Foreskin keratinocyte (primary cell): ENCODE measurements at places on chromosomes 7 and 10. TPM values are rescaled to one million over a fixed set of nuclear protein-coding genes. Genes with fewer than 3 reads are reported as not detected.
A peak's percentile ranks its signal among the peaks of the same experiment; 100 is the strongest.

Gene CREB5
- 1.7 and 3.7 TPM in 2 replicates for total RNA-seq

Gene VENTX
- not detected in 2 replicates for total RNA-seq

Gene C10orf105
- total RNA-seq = not detected in 2 replicates

Gene PAPSS2
- total RNA-seq = 2.3 and 4.1 TPM in 2 replicates

DNA sequence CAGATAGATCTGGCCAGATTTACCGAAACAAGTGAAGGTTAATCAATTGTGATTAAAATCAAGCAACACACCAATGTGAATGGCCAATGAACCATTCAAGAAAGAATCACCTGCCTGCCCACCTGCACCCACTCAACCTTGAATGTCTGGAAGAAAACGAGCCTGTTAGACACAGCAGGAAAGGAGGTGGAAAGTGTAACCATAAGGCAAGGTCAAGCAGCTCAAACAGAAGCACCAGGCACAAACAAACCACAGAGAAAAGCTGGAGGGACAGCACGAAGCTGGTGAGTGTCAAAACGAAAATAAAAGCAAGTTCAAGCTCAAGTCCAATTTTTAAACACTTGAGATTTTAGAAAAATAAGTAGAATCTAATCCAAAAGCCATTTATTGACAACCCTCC, 64.9 kb downstream of the STEAP1B start:
- DNase-seq = no peak

- peak; percentile 87 for DNase-seq
These were observed 14.8 kb upstream of the ZMIZ2 start for GRCh38 chr7:44733708-44734481.

DNA sequence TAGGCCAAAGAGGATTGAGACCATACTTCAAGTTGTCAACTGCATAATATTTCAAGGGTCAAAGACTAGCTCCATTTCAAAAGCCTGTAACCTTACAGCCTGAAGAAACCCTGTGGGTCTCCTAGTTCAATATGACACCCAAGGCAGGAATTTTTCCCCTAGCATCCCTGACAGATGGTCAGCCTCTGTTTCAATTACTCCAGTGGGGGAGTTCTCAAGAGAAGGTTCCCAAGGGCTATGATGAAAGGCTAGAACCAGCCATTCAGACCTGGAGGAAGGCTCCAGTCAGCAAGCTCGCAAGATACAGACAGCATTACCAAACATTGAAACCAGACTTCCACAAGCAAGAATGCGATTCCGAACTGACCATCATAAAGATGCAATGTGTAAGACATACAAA, 1.6 kb downstream of the HTR7 start:
- no peak for DNase-seq

DNA sequence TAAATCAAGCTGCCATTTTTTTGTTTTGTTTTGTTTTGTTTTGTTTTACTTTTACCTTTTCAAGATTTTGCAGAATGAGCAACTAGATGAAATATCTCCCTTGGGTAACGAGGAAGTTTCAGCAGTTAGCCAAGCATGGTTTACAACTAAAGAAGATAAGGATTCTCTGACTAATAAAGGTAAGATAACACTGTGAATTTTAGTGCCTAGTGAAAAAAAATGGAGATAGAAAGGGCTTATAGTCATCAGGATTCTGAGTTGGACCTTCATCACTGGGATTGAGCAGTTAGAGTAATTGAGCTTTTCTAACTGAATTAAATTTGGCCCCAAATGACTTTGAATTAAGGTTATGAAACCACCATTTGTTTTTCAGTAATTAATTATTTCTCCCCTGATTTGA, 21.2 kb downstream of the DMTF1 start:
- DNase-seq = no peak

GRCh38 chr10:122343135-122343800, 31.2 kb upstream of the PLEKHA1 start:
- no peak for DNase-seq

GRCh38 chr7:28224172-28224571, 43.6 kb upstream of the JAZF1 start:
- DNase-seq = no peak

GRCh38 chr10:48194830-48195229, 79.7 kb downstream of the FRMPD2 start:
- no peak for DNase-seq

GRCh38 chr10:62960416-62960815, 144.2 kb upstream of the EGR2 start:
- no peak for DNase-seq

DNA sequence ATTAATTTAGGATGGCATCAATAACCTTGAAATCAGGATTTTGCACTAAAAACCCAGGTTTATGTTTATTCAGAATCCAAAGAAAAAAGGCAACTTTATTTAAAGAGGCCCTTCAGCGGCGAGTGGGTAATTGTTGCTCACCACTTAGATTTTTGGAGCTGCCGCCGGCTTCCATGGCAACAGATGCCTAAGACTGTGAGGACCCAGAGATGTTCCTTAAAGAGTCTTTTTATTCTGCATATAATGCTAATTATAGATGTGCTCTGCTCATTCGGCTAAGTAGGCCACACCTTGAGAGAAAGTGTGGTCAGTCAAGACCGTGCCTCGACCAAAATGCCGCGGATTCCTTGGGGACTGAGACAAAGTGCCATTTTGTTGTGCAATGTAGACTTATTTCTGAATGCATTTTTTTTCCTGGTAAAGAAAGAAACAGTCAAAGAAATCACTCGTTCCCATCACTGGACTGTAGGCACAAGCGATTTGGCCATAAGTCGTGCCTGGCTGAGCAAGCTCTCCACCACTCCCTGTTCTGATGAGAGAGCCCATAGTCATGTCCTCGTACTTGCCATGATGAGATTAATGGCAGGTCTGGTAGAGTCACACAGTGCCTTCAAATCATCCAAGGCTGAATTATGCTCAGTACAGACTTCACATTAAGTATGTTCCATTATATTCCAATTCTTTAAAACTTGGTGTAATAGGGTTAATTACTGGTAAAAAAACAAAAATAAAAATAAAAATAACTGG, 21.4 kb upstream of the MGMT start:
- DNase-seq = no peak

DNA sequence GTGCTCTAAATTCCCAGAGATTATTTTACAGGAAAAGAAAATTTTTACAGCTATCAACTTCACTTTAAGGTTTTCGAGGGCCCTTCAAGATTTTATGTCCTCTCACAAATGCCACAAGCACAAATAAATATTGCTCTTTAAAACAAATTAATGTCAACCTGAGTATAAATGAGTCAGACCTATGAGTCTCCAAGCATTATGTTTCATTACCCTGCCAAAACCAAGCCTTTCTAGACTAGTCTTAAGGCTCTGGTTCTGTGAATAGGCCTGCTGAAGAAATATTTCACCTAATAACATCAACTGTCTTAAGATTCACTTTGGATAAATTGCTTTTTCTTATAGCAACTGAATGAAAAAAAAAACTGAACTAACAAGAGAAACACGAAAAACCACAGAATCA, 153.0 kb downstream of the PDE1C start:
- DNase-seq = no peak

GRCh38 chr7:122056977-122057376, 87.1 kb downstream of the AASS start:
- no peak for DNase-seq

DNA sequence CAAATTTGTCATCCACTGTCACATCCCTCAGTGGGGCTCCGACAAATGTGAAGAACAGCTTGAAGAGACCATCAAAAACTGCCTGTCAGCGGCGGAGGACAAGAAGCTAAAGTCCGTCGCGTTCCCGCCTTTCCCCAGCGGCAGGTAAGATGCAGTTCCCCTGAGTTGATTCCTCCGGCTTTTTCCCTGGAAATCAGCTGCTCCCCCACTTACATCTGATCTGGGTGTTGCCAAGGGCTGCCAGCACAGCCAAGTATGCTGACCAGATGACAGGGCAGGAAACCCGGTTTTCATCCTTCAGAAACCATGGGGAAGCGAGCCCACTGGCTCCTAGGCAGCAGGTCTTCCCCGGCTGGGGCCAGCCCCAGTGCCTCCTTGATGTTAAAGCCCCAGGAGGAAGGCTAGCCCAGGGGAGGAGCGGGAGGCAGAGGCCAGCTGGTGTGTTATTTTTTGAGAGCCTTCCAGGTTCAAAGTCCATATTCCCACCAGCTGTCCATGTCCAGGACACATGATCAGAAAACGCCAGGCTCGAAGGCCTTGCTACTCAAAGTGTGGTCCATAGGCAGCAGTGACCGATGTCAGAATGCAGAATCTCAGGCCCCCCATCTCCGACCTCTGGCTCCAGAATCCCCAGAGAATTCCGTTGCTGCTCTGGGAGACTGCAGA, 23.4 kb downstream of the AIFM2 start:
- no peak for DNase-seq

DNA sequence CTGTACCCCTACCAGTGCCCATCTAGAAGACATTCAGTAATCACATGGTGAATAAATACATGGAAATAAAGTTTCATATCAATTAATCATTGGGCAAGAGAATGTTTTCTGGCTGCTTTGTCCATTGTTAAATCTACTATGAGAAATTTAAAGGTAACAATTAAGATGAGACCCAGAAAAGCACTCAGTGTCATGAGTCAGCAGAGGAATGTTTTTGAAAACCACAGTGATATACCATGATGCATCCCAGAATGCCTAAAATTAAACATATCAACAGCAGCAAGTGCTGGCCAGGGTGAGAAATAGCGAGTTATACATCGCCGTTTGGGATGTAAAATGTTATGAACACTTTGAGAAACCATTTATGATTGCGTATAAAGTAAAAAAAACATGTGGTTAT, 825.3 kb upstream of the C7orf33 start:
- DNase-seq = no peak

- DNase-seq = no peak
These were observed 1.3 kb downstream of the RBP4 start for GRCh38 chr10:93599778-93600177.

DNA sequence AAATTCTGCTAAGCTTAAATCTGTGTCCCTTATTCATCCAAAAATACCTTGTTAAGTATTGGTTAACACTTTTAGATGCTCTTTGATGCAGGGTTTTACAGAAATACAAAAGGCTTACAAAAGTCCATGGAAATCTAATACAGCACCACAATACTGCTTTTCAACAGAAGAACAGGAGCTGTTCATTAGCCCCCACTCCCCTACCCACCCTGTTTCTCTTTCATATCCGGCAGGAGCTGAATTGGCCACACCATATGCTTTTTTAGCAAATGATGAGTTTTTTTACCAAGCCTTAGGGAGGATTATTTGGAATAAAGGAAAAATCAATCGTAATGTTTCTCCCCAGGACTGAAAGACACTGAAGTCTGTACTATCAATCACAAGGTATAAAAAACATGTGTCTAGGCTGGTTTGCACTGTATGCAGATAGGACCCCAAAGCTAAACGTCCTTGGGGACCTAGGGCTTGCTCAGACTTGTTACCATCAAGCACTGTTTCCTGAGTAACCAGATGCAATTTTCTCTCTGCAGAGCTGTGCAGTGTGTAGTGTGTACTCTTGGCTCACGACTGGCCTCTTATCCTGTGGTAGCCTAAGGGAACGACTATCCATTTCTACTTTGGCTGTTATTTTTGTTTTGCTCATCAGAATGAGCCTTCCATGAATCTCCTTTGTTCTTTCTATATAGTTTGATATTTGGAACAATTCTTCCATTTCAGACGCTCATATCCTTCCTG, 143.3 kb upstream of the LRGUK start:
- DNase-seq = peak; percentile 45

- DNase-seq = no peak
These were observed 25.9 kb downstream of the GRK5 start for GRCh38 chr10:119233123-119233820.

DNA sequence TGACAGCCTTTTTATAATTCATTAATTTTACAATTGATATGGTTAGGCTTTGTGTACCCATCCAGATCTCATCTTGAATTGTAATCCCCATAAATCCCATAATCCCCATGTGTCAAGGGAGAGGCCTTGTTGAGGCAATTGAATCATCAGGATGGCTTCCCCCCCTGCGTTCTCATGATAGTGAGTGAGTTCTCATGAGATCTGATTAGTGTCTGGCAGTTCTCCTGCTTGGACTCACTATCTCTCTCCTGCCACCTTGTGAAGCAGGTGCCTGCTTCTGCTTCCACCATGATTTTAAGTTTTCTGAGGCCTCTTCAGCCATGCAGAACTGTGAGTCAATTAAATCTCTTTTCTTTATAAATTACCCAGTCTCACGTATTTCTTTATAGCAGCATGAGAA, 165.7 kb upstream of the GNAI1 start:
- no peak for DNase-seq

GRCh38 chr7:111744501-111745155, 182.3 kb upstream of the IMMP2L start:
- peak; percentile 25 for DNase-seq

- no peak for DNase-seq
These were observed 47.8 kb upstream of the KCNMA1 start for GRCh38 chr10:77685432-77685831.

GRCh38 chr10:48649349-48649944, 35.2 kb upstream of the WDFY4 start:
- no peak for DNase-seq

DNA sequence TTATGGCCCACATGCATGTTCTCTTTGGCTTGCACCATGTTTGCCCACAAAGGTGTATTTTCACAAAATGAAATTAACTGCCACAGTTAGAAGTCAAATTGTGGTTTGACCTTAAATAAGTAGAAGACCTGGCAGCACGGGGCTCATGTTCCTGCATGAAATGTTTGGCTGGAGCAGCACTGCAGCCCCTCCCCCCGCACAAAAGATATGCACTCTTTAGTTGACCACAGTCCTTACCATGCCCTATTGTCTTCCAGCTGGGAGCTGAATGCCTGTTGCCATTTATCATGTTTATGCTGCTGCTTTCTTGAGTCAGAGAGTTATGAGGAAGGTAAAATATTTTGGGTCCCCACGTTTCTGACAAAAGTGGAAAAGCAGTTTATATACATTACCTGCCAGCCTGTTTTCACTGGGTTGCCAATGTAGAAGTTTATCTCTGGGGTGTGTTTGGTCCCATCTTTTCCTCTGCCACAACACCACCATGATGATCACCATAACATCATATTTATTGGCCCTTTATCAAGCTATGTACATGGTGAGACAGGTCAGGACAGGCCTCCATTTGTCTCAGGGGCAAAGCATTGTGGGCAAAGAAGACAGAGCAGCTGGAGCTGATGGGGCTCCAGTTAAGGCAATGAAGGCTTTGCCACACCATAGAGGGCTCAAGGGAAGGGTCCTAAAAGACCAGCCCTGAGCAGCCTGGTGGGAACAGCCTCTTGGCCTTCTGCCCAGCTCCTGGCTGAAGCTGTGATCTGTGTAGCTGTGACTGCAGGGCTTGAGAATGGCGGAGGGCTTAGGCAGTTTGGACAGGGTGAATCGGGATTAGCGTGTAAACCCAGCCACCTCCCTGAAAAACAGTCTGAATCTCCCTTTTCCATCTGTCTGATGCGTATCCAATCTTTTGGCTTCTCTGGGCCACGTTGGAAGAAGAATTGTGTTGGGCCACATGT, 5.4 kb downstream of the PRF1 start:
- DNase-seq = peak; percentile 61

- no peak for DNase-seq
These were observed 32.1 kb downstream of the NRP1 start for GRCh38 chr10:33302208-33302829.

- no peak for DNase-seq
These were observed 242.8 kb upstream of the SP4 start for GRCh38 chr7:21184942-21185652.

- DNase-seq = peak; percentile 32
These were observed 877 bp upstream of the NOD1 start for GRCh38 chr7:30479202-30480120.
